ENCODE measurements at places on chromosomes 12 and 14.

- DNase-seq, result peak; percentile 35
Observed at GRCh38 chr12:48979602-48980388, 1.7 kb downstream of the WNT1 start.

- no peak for DNase-seq
Observed at GRCh38 chr14:99807413-99808153, 14.4 kb downstream of the EML1 start.

DNA sequence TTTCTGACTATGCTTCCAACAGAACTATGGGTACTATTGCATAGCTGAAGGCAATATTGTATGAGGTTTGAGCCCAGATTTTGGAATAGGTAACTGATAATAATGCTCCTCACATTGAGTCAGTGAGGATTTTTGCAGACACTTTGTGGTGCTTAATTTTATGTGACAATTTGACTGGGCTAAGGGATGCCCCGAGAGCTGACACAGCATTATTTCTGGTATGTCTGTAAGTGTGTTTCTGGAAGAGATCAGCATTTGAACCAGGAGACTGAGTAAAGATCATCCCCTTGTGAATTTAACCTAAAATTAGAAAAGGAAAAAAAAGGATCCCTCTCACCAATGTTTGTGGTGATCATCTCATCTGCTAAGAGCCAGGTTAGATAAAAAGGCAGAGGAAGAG, 404.9 kb downstream of the AEBP2 start:
- DNase-seq, result no peak

GRCh38 chr12:82663893-82664292, 22.8 kb upstream of the TMTC2 start:
- no peak for DNase-seq

- peak; percentile 76 for DNase-seq
Observed at GRCh38 chr12:51421266-51421884, 3.3 kb upstream of the SLC4A8 start.

GRCh38 chr12:105862163-105862821, 276.5 kb downstream of the NUAK1 start:
- DNase-seq, result no peak

DNA sequence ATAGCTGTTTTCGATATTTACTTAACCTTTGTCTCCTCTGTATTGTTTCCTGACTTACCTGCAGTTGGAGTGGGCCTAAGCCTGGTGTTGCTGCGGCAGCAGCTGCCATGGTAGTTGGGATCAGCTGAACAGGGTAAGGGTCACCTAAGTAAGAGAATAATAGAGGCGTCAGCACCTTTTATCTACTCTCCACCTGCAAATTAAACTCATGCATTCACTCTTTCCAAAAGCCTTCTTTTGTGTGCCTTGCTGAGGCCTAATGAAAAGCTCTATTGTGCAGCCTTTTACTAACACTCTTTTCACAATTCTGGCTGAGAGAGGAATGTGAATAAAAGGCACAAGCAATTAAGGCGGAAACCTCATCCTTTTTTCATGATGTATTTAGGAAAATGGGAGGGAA, 308.7 kb downstream of the SOX5 start:
- DNase-seq, result no peak

DNA sequence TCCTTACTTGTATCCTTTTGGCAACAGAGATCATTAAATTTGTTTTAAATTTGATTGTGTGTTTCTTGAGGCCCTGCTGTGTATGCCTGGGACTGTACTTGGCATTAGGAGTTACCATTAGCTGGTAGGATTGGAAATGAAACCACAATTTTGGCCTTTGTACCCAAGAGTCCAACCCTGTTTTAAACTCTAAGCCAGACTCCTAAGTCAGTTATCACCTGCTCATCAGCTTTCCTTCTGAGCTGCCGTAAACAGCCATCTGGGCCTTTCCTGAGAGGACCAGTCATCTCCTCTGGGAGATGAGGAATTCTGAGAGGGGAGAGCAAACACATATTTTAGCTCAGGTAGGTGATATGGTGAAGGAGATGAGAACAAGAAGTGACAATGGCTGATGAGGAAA, 74.3 kb upstream of the SRSF5 start:
- no peak for DNase-seq

DNA sequence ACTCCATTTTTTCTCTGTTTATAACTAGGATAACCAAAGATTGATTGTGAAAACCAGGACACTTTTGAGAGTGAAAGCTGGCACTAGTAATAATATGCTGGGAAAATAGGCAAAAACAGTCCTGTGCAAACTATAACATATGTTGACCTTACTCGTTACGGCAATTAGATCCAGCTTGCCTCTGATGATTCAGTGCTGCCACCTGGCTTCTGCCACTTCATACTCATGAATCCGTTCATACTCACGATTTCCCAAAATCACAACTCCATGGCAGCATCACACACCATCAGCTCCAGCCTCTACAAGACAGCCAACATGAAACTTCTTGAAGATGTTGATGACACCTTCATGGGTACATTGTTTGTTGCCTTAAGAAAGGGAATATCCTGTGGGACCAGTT, 49.1 kb upstream of the CAND1 start:
- DNase-seq, result no peak

DNA sequence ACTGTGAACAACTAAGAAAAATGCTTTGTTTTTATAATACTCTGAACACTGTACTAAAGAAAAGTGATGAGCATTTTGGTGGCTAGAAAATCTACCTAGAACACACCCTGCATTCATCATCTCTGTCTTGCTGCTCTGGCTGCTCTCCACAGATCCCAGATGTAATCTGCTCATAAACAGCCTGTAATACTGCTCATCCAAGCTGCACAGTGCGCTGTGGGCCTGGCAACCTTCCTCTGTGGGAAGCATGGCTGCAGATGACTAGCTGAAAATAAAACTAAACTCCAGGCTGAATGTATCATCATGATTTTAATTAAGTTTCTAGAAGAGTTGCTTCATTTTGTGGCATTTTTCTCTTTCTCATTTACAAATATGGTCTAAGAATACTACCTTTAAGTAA, 200.7 kb downstream of the SLC2A13 start:
- no peak for DNase-seq
